Urinary bladder (tissue), 4 donors: ENCODE measurements at places on chromosomes 13 and 19. TPM values are rescaled to one million over a fixed set of nuclear protein-coding genes. Genes with fewer than 3 reads are reported as not detected.

C19orf73 gene
- not detected for total RNA-seq

IL12RB1 gene
- total RNA-seq = 0.63 TPM

GAPDHS gene
- total RNA-seq = not detected

RNF113B gene
- total RNA-seq = not detected

TNFSF9 gene
- 0.53 TPM for total RNA-seq

LILRA2 gene
- 0.95 TPM for total RNA-seq

CCDC8 gene
- 42.6 TPM for total RNA-seq

FCAR gene
- not detected for total RNA-seq

DNA sequence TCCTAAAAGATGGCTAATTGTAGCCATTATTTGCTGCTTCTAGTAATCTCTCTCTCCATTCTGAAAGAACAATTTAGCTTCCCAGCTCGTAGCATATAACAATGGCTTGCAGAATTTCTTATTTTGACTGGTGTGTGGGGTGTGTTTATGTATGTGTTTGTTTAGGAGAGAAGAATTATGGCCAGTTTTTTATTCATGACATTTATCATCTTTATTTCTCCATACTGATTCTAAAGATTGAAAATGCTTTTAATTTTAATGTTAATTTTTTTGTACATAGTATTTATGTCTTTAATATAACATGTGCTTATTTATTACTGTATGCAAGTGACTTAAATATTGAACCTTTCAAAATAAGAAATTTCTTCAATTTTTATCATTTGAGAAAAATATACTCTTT is 115.8 kb upstream of the TMTC4 start:
- no peak for DNase-seq

GRCh38 chr19:41570179-41570578 is 5.8 kb upstream of the CEACAM21 start:
- no peak for DNase-seq

DNA sequence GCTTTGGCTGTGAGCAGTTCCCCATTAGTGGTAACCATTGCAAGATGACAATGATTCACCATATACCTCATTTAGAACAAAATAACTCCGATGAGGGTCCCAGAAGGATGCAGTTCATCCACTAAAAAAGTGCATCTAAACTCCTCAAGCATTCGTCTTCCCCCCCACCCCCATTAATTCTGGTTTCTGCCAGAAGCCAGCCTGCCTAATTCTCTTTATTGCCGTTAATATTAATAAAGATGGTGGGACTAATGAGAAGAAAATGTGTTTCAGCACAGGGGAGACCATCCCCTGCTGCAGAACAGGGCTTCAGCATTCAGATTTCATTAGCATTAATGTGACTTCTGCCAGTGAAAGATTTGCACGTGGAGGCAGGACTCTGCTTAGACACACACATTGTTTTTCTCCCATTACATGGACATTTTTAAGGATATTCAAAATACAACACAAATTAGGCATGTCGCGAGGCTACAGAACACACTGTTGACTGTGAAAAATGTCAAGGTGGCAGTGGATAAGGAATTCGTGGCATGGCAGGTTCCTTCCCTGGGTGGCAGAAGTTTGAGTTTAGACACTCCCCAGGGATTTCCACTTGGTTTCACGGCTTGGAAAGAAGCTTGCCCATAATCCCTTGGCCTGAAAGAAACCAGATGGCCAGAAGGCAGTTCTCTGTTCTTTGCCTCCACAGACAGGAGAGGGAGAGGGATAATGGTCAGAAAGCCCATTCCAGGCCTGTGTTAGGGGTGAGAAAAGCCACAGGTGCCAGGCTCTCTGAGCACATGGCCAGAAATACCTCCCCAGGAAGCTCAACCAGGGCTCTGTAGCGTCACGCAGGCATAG is 236.5 kb downstream of the FOXO1 start:
- DNase-seq = no peak
